ENCODE measurements at places on chromosomes 5 and 9.

- DNase-seq, result no peak
Observed at GRCh38 chr9:16417161-16417560, 453.3 kb downstream of the BNC2 start.

- peak; percentile 69 for DNase-seq
Observed at GRCh38 chr9:126389992-126390391, 63.4 kb downstream of the MVB12B start.

DNA sequence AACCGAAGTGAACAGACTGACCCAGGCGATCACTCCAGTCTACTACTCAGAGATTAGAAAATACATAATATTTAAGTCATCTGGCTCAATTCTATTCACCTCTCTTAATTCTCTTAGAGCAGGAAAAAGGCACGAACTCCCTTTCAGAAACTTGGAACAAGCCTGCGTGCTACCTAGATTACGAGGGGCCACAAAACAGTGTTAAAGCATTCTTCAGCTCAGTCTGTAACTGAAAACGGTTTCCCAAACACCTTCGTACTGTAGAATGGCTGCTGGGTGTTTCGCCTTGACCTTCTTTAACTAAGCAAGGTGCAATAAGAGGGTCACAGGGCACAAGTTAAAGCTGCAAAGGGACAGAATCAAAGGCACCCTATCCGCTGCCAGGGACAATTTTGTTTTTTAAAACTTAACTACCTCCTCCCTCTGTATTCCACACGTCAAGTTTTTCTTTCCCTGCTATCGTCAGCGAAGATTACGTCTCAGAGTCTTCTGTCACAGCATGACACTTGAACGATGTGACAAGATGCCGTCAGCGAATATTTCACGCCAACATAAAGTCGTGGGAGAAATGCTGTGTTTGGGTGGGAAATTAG, 687 bp downstream of the LYSMD3 start:
- peak; percentile 59 for DNase-seq

DNA sequence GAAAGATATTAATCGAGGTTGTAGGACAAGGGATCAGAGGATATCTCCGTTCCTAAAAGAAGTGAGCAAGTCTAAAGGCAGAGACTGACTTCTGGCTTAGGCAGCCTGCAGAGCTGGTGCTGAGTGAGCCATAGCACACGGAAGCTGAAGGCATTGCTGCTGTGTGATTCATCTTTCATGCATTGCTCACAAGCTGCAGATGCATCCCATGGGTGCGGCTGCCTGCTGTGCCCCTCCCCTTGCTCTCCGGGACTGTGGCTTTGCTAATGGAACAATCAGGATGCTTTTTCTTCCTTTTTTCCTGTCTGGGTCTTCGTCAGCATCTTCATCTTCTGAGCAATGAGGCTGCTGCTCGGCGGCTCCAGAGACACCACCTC, 341.4 kb downstream of the DIRAS2 start:
- DNase-seq, result peak; percentile 0

GRCh38 chr9:94911986-94912635, 185.6 kb downstream of the AOPEP start:
- DNase-seq, result no peak

DNA sequence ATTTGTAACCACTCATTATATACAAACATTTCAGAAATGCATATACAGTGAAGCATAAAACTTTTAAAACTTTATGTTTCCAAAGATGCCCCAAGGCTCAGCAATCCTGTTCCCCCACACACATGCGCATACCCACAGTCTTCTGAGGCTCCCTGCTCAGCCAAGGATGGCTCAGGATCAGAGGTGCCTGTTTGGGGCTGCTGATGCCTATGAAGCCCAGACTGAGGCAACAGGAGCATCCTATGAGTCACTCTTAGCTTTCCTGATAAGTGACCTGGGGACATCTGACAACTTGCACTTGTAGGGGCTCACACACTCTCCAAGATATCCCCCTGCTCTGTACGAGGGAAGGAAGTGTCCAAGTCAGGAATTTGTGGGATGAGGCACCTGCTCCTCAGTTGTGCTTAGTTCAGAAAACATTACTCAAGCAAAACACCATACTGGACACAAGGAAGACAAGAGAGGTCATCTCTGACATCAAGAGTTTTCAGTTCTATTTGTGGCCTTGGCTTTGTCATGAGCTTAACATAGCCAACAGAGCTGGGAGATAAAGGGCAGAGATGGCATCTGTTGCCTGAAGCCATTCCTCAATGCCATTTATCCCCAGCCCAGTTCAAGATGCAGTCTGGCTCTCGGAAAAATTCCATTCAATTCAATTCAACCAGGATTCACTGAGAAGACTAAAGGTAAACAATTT, 62.3 kb downstream of the NIPSNAP3B start:
- DNase-seq, result no peak

DNA sequence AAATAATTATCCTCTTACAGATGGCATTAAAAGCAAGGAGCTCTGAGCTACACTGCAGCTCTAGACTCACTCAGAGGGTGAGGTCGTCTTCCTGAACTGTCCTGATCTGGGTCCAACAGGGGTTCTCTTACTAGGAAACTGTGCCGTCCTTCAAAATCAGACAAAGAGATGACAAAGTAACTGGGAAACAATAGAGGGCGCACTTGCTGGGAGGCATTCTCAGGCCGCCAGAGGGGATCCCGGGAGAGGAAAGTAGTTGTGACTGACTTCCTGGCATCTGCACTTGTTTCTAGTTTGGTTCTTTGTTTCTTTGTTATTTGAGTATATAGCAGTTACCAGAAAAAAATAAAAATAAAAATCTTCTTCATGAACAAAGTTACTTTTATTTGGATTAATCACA, 142.9 kb upstream of the MSX2 start:
- DNase-seq, result peak; percentile 4

GRCh38 chr5:10438301-10438700, 3.4 kb upstream of the ROPN1L start:
- no peak for DNase-seq

DNA sequence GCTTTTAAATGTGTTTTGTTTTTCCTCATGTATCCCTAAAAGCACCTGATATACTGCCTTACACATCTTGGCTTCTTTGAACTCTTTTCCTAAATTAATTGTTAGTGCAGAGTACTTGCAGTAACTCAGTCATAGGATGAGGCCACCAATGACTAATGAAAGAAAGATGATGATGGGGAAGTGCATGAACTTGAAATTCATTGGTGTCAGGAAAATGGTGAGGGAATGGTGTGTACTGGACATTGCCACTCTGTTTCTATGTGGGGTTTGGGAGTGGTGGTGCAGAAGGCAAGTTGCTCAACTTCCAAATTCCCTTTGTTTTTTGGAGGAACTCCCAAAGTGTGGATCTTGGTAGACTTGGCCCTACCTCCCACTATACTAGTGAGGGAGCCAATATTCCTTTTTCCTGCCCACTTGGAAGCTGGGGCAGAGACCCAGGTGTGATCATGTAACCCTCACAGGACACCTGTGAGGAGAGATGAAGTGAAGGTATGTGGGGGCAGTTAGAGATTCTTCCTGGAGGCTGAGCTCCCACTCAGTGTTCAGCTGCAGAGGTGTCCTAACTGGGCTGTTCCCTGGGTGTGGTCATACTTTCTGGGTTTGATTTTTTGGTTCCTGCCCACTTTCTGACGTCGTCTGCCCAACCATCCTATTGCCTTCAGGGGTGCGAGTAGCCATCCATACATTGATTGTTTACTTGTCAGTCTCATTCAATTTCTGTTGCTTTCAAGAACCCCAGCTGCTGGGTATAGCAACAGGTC, 298.5 kb downstream of the MAST4 start:
- DNase-seq, result peak; percentile 27

- peak; percentile 20 for DNase-seq
Observed at GRCh38 chr9:35490155-35490909, 421 bp downstream of the RUSC2 start.

GRCh38 chr5:135272311-135272805, 126.7 kb downstream of the MACROH2A1 start:
- DNase-seq, result no peak

DNA sequence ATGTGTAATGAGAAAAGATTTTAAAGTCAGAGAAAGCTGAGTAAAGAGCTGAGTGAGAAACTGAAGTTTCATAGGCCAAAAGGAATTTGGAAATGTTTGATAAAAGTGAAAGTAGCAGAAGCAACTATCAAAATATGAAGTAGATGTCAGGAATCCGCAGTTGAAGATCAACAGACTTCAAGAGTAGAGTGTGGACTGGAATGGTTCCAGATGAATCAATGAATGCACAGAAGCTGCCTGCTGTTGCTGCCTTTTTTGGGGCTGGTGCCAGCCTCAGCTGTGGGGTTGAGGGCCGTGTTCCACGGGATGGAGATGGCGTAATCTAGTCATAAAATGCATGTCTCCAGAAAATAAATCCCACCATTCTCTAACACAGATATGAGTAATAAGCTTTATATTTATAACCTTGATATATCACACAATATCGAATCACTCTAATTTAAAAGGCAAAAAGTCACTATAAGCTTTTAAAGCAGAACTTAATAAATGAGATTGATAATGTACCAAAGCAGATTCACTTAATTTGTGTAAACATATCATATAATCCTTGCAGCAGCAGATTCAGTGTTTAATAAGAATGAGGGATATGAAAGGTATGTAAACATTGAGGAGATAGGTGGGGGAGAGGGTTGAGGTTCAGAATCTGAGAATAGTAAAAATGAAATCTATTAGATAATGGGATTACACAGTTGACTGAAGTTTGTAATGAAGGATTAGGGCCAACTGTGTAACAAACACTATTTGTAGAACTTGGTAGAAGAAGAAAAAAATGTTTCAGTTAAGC, 652.3 kb upstream of the FTMT start:
- DNase-seq, result no peak

DNA sequence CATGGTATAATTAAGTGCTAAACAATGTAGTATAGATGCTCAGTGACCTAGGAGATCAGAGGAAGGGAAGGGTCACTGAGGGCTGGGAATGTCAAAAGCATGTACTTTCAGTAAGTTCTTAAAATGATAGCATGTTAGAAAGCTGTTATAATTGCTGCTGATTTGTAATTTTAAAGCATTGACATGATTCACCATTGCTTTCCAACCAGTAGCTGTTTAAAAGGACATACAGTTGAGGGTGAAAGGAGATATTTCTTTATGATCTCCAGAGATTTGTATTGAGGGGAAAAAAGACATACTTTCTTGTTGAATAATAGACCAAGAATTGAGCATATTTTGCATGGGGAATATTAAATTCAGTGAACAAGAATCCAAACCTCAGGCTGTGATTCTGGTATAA, 1.2 kb upstream of the SLC1A3 start:
- no peak for DNase-seq

DNA sequence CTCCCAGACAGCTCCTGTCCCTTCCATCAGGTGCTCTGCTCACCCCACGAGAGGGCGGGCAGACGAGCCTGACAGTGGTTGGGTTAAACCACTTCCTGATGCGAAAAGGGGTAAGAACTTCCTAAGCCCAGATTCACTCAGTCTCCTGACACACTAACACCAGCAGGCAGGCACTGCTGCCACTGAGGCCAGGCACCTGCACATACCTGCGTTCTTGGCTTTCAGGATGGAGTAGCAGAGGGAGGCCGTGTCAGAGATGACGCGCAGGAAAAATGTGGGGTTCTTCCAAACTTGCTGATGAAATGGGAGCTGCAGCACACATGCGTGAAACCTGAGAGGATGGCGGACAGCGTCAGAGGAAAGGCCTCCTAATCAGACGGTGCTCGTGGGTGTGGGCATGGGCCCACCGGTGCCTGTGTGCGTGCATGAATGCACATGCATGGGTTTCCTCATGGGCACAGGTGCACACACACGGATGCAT, 29.9 kb downstream of the SLC6A18 start:
- no peak for DNase-seq

GRCh38 chr5:61586096-61587084, 254.3 kb downstream of the ZSWIM6 start:
- DNase-seq, result no peak

DNA sequence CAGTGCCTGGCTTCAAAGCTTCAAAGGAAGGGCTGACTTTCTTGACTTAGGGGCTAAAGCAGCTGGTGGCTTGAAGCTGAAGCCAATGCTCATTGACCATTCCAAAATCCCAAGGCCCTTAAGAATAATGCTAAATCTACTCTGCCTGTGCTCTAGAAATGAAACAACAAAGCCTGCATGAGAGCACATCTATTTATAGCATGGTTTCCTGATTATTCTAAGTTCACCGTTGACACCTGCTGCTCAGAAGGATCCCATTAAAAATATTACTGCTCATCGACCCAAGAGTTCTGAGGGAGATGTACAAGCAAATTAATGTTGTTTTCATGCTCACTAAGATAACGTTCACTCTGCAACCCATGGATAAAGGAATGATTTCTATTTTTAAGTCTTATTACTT, 6.7 kb downstream of the TMEM174 start:
- no peak for DNase-seq

DNA sequence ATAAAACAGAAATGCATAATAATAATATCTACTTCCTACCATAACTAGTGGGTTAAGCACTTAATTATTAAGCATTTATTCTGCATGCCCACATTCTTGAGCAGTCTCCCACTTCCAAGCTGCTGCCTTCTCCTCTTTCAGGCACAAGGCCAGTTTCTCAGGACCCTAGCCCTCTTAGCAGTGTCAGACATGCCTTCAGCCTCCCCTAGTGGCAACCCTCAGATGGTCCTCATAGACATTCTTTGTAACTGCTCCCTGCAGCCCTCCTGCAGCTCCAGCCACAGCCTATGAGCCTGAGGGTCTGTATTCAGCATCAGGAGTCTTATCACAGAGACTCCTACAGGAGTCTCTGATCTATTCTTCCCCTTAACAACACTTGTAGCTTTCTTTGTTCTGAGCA, 3.9 kb downstream of the IL9 start:
- no peak for DNase-seq

DNA sequence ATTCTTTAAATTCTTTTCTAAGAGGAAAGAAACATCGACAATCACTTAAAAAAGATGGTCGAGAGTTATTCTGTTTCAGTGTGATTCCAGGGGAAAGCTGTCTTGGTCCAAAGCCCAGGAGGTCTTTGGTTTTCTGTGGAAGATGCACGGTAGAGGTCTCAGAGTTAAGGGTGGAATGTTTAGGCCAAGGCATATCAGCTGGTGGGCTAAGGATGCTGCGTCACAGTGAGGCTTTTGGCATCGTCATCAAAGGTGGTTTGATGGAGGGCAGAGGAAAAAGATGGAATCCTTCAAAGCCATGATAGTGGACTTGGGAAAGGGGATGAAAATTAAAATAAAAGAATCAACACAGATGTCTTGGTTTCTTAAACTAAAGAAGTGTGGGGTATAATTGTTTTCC, 137.3 kb upstream of the ANKH start:
- DNase-seq, result no peak

DNA sequence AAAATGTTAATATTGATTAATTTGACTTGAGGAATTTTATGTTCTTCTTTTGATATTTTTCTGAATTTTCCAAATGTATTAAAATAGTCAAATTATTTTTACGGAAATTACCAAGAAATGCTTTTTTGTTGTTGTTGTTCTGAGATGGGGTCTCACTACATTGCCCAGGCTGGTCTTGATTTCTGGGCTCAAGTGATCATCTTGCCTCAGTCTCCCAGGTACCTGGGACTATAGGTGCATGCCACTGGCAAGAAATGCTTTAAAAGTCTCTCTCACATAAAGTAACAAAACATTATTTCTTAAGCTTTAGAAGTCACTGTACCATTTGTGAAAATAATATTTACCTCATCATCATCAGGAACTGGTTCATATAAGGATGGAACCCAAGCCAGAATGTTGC, 43.0 kb upstream of the ELOVL7 start:
- no peak for DNase-seq

Measured in suppressor macrophage treated with lipopolysaccharide for 4 hours (primary cell).